ENCODE measurements at places on chromosomes 7 and 10. TPM values are rescaled to one million over a fixed set of nuclear protein-coding genes. Genes with fewer than 3 reads are reported as not detected.

DNA sequence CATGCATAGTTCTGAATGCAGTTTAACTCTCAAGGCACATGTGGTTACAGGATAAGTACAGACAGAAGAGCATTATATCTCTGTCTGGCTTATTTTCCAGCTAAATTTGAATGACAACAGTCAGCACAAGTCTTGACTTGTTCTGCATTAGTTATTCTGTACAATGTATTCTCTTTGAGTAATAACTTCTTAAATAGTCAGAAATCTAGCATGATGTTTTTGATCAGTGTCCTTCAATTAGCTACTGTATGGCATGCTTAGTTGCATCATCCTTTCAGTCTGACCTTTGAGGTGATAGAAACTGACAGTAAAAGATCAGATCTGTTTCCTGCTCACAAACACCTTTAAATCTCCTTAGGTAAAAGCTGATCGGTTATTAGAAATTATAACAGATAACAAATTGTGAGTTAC, 118.1 kb downstream of the ARL4A start:
- no peak for DNase-seq

GRCh38 chr7:4931943-4932342, 27.0 kb downstream of the MMD2 start:
- DNase-seq, result no peak

DNA sequence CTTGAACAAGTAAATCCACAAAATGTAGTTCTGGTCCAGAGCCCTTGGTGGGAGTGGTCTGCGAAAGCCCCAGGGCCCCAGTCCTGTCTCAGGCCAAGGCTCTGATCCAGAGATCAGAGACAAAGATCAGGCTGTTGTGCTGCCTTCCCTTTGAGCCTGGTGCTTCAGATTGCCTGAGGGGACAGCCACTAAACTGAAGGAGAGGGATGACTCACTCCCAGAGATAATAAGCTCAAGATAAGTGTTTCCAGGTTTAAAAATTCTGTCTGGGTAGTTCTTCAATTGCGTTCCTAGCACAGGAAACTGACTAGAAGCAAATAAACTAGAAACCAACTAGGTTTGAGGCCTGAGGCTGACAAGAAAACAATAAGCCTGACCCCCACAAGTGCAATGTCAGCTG, 190.2 kb downstream of the RAMP3 start:
- no peak for DNase-seq

DNA sequence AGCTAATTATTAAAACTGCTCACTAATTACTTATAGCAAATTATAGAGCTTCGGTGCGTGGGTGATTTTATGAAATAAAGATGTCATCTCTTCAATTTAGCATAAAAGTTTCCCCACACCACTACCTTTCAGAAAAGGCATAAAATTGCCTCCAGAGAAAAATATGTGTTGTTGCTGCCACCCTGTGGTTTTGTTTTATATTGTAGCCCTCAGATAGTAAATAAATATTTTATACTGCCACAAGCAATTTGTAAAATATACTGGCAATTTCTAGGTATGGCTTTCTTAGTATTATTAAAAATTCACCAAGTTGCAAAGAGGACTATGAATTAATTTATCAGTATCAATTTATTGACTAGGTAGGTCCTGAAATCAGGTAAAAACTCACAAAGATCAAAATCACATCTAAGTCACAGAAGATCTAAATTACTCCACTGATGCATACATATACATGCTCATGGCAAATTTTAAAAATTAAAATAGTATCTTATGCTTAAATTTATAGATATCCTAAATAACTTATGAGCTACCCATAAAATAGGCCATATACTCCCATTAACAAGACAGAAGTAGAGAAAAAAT, 26.5 kb downstream of the ASNS start:
- DNase-seq, result no peak

DNA sequence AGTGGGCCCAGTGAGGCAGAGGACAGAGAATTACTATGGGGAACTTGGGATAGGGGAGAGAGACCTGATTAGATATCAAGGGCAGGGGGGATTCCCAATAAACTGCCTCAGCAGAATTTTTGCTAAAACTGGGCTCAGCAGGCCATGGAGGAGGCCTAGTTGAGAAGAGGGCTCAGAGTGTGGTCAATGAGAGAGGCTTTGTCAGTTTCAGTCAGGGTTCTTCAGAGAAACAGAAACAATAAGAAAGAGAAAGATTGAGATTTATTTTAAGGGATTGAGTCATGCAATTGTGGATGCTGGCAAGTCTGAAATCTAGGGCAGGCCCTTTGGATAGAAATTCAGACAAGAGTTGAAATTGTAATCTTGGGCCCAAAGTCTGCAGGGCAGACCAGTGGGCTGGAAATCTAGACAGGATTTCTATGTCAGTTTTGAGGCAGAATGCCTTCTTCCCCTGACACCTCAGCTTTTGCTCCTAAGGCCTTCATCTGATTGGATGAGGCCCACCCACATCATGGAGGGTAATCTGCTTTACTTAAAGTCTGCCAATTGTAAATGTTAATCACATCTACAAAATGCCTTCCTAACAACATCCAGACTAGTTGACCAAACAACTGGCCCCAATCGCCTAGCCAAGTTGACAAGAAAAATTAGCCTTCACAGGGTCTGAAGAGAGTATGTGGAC, 33.5 kb upstream of the CCSER2 start:
- DNase-seq, result no peak

DNA sequence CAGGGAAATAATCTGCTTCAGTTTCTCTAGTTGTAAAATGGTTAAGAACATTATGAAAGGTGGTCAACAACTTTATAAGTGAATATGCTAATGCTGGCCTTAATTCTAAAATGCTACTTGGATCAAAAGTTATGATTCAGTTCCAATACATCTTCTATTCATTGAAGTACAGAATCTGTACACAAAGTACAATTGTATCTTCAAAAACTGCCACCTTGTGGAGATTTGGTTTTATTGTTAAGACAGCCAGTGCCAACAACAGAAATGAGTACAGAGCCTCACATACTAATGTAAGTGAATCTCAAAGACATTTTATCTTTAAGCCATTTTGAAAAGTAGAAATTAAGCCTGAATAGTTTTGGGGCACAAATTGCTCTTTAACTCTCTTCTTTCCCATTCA, 194.0 kb downstream of the CFTR start:
- no peak for DNase-seq

- no peak for DNase-seq
Measured at GRCh38 chr7:7567898-7568531, 1.3 kb downstream of the MIOS start.

- no peak for DNase-seq
Measured at GRCh38 chr10:46033602-46034011, 3.2 kb upstream of the NCOA4 start.

GRCh38 chr7:157272351-157273207, 64.2 kb upstream of the DNAJB6 start:
- DNase-seq, result no peak

DNA sequence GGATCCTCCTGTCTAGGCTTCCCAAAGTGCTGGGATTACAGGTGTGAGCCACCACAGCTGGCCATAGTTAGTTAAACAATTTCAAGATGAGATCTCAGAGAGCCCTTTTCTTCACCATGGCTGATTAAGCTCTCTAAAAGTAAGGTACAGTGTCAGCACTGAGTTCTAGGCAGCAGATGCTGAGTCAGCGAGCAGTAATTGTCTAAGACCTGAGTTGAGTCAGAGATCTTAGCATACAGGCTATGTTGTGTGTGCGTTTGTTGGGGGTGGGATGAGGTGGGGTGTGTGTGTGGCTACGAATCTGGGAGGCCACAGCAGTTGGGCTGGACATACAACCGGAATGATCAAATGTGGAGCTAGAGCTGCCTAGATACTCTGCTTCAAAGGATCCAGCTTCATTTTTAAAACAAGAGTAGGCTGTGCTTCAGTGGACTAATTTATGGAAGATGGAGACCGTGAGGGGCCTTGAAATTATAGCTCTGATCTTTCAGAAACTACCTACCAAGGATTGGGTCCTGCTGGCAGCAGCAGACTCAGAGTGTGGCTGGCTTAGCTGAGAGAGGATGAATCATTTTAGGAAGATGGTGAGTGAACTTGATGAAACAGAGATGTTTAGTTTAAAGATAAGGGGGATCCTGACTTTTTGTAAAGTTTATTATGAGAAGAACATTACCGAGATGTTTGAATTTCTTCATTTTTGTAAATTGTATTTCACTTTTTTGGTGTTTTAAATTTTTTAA, 17.5 kb upstream of the MTPN start:
- no peak for DNase-seq

DNA sequence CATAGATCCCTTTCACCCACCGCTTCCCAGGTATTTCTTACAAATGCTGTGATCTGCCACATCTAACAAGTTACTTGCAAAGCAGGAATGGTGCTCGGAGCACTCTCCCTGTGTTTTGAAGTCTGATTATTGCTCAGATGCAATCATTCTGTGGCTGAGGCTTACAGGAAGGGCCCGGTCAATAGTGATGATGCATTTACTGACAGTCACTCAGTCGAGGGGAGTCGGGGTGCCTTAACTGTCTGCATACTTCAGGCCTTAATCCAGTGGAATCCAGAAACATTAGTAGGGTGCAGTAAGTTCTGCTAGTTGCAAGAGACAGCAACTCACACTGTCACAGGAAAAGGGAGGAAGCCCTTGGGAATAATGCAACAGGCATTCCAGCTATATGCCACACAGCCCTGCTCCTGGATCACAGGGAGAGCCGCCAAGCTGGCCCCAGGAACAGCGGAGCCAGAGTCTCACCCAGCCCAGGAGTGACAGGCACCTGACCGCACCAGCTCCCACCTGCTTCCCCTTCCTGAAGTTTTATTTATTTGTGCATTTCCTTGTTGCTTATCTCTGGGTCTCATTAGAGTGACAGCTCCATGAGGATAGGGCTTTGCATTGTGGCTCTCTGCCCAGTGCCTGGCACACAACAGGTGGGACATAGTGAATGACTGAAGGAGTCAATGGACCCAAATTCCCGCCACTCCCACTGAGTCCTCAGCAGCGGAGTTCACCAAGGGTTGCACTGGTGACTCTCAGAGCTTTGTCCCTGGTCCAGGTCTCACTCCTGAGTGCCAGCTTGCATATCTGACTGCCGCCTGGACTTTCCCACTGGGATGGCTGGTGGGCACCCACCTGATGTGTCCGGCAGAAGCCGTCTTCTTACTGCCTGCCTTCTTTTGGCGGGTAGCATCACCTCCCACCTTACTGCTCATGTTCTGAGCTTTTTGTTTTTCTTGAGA, 212.5 kb upstream of the SH2B2 start:
- DNase-seq, result no peak

DNA sequence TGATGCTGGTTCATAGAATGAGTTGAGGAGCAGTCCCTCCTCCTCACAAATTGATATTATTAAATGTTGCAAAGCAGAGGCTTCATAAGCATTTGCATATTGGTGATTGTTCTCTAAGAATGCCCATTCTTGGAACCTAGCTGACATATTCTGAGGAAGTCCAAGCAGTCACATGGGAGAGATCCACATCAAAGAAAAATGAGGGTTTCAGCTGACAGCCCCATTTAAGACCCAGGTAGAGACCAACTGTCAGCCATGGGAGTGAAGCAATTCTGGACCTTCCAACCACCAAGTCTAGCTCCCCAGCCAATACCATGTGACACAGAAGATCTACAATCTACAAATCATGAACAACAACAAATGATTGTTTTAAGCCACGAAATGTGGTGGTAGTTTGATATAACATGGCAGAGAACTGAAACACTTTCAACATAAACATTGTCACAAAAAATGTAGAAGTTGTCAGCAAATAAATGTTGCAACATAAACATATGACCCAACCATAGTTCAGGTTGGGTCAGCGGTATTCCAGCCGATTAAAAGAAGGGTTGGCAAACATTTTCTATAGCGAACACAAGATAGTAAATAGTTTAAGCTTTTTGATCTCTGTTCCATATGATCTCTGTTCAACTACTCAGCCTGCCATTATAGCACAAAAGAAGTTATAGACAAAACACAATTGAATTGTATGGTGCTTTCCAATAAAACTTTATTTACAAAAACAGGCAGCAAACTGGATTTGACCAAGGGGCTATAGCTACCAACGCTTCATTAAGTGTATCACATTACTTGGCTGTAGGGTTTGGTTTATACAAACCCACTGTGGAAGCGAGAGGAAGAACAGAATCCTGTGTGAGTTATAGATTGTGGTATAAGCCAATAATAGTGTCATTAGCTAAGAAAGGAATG, 41.4 kb upstream of the MPP7 start:
- no peak for DNase-seq

- DNase-seq, result no peak
Measured at GRCh38 chr7:124171068-124171467, 138.2 kb upstream of the TMEM229A start.

- no peak for DNase-seq
Measured at GRCh38 chr7:30678805-30679204, 3.5 kb downstream of the CRHR2 start.

GRCh38 chr10:11245510-11245909, 227.8 kb downstream of the CELF2 start:
- DNase-seq, result no peak

The CYP2C19 gene
- total RNA-seq, result not detected

The CYP26A1 gene
- not detected for total RNA-seq

The GIMAP1 gene
- 8.8 TPM for total RNA-seq

The NUP205 gene
- total RNA-seq, result 83.5 TPM

The SPDYE16 gene
- 0.36 TPM for total RNA-seq

The HSPA14 gene
- 30.3 TPM for total RNA-seq

The HPS1 gene
- 78.8 TPM for total RNA-seq

The PTF1A gene
- not detected for total RNA-seq

The CRHR2 gene
- not detected for total RNA-seq

The ASB4 gene
- not detected for total RNA-seq

The MYPN gene
- total RNA-seq, result 0.05 TPM

The FAM131B gene
- total RNA-seq, result 2.9 TPM

The IFIT1 gene
- total RNA-seq, result 0.36 TPM

The CPA5 gene
- total RNA-seq, result not detected

The CTAGE15 gene
- total RNA-seq, result not detected
